Midbrain (tissue), 1 donor: ENCODE measurements at places on chromosomes 5 and 9.

DNA sequence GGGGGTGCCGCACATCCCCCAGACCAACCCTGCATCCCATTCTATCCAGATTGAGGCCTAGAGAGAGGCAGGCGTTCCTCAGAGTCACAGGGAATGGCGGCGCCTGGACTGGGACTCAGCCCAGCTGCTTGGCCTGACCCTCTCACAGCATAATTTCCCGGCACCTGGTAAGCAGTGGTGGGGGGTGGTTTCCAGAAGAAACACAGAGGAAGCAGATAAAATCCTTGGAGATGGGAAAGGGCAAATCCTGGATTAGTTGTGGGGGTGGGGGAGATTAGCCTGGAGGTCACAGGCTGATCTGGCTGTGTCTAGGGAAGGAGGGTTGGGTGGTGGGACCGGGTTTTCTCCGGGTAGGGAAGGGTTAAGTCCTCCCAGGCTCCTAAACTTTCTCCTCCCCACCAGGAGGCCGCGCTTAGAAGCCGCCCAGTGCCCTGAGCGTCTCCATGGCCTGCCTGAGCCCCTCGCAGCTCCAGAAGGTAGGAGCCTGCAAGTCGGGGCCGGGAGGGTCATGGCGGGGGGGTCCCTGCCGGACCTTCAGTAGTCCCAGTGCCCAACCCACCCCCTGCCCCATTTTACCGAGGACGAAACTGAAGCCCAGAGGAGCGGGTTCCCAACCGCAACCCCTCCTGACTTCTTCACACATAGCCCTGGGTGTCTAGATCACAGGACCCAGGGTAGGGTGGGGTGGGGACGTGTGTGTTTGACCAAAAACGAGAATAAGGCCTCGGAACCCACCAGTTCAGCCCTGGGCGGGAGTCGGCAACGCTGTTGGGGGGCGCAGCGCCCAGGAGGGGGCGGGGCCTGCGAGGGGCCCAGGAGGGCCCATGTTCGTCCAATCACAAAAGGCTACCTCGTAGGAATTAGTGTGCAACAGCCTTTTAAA, 1.3 kb downstream of the PHYHD1 start:
- no peak for DNase-seq

DNA sequence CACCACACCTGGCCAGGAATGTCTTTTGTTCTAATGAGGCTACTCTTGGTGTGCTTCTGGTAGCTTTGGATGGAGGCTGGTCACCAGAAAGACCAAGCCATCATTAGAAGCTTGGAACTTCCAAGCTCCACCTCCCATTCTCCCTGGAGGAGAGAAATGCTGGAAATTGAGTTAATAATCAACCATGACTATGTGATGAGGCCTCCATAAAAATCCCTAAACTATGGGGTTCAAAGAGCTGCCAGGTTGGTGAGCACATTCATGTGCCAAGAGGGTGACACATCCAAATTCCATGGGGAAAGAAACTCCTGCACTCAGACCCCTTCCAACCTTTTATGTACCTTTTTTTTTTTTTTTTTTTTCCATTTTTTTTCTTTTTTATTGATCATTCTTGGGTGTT, 105.5 kb upstream of the SPATA31C2 start:
- DNase-seq: no peak

DNA sequence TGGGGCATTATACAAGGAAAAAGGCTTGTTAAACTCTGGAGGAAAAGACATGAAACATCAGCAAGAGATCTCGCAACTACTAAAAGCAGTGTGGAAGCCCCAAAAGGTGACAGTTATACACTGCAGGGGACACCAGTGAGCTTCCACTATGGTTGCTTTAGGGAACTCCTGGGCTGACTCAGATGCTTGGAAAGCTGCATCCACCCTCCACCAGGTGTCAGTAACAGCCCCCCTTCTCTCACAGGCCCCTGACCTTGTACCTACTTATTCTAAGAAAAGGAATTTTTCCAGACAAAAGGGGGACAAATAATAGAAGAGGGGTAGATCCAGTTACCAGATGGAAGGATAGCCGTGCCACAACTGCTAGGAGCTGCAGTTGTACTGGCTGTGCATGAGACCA, 154.4 kb upstream of the COX7C start:
- DNase-seq: no peak

DNA sequence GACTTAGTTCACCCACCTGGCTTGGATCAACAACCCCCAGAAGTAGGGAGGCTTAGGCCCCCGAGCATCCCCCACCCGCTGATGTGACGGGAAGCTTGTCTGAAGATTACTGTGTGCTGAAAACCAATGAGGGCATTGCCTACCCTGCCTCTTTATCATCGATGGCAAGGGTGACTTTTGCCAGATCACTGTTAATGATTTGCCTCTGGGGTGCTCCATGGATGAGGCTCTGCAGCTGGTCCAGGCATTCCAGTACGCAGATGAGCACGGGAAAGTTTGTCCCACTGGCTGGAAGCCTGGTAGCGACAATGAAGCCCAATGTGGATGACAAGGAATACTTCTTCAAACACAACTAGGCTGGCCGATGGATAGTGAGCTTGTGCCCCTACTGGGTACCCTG, 22.0 kb downstream of the RUFY1 start:
- no peak for DNase-seq

GRCh38 chr9:73050887-73051550, 98.2 kb upstream of the ALDH1A1 start:
- no peak for DNase-seq

- DNase-seq: no peak
These were observed 176.7 kb downstream of the MED10 start for GRCh38 chr5:6201631-6202030.

GRCh38 chr9:76662476-76663281, 101.6 kb upstream of the PCA3 start:
- no peak for DNase-seq

DNA sequence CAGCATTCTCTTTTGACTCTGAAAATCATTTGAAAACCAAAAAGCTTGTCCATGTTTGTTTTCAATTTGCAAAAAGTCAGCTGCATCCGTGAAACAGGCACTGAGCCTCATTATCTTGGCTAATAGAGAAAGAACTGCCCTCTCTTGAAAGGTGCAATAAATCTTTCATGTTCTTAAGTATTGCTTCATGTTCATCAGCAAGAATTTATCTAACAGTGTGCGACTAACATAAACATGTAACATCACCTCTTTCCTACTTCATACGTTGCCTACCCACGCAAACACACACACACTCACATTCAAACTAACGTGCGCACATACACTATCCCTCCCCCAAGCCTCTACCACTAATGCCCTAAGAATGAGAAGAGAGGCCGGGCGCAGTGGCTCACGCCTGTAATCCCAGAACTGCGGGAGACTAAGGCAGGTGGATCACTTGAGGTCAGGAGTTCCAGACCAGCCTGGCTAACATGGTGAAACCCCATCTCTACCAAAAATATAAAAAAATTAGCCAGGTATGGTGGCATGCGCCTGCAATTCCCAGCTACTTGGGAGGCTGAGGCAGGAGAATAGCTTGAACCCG, 629.7 kb upstream of the ZNF608 start:
- no peak for DNase-seq

- no peak for DNase-seq
These were observed 20.1 kb upstream of the CXCL14 start for GRCh38 chr5:135598691-135599395.

- no peak for DNase-seq
These were observed 290.5 kb downstream of the ANXA1 start for GRCh38 chr9:73441890-73442818.

GRCh38 chr5:135738564-135738875, 95.9 kb upstream of the SLC25A48 start:
- DNase-seq: no peak

DNA sequence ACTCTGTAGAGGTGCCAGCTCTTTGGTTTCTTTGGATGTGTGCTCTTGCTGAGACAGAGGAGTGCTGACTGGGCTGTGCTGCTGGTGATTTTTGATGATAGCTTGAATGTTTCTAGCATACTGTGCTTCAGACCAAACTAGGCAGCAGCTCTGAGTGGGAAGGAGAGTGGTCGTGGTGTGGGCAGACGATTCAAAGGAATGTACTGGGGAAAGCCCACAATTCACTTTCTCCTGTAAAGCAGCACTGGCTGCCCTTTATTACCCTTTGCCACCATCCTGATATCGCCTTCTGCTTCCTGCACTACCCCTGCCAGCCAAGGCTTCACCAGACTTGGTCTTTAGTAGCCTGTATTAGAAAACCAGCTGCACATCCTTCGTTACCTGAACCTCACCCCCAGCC, 45.3 kb downstream of the PRRC2B start:
- DNase-seq: no peak

GRCh38 chr5:123515904-123516303, 3.9 kb downstream of the CSNK1G3 start:
- DNase-seq: no peak

DNA sequence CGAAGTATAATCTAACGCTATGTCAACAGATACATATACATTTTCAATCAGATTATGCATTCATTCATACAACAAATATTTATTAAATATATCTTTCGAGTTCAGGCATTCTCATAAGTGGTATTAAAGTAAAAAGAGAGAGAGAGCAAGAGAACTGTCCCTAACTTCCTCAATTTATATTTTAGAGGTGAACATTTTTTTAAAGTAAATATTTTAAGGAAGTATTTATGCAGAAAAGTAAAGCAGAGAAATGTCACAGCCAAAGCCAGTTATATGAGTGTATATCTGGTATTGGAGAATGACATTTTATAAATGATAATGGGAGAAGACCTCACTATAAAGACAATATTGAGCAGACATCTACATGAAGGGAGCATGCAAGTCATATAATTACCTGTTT, 667.3 kb upstream of the CDH9 start:
- DNase-seq: no peak

DNA sequence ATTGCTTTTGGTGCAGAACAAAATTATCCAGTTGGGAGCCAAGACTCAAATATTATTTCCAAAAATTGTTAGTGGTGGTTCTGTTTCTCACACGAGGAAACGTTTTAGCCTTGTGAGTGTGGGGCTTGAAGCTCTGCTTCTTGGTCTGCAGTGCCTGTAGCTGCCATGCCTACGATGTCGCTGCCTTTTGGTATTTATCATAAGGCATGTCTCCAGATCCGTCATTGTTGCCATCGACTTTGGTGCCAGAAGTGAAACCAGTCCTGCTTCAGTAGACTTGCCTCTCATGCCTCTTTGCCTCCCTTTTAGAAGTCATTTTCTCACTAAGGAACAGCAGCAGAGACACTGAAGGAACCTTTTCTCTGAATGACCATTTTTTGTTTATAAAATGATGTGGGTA, 29.7 kb upstream of the CATSPER3 start:
- DNase-seq: no peak

DNA sequence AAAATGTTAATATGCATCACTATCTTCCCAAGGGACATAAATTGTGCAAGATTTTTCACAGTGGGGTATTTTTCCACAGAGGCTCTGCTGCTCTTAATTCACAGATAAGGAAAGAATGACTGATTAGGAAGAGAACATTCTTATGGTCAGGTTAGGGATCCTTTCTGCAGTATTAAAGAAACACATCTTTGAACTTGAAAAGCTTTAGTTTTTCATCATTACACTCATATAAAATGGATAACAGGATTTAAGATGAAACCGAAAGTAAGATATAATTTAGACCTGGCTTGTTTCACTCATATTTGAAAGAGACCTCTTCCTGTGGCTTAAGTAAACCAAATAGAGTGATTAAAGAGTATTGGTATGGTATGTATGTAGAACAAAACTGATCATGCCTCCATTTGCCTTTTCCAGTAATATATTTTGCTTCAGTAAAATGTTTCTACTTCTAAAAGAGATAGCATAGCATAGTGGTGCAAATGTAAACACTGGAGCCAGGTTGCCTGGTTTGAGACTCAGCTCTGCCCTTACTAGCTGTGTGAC, 160.0 kb downstream of the PRR16 start:
- no peak for DNase-seq

GRCh38 chr5:177339107-177339638, 12.3 kb downstream of the LMAN2 start:
- no peak for DNase-seq

- no peak for DNase-seq
These were observed 9.6 kb downstream of the TRIP13 start for GRCh38 chr5:902129-902916.

DNA sequence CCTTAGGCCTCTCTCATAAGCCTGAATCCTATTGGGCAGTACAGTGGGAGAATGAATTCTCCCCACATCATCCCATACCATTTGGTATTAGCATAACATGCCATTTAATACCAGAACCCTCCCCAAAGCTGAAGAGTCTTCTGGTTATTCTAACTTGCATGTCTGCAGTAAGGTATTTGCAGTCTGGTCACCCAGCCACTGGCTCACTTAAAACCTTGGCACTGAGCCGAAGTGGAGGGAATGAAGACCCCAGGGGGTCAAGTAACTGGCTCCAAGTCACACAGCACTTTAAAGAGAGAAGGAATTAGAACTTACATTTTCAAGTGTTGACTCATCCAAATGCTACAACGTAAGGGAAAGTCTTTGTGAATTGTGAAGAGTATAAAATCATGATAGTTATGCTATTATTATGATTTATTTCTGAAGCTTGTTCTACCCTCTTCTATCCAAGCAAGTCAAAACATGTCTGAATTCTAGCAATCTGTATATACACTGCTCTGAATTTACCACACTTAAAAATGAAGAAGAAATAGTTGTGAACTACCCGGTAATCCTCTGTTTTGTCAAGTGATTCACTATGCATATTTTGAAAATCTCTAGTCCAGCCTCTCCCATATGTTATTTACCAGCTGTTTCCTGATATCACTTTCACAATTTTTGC, 28.5 kb downstream of the GLRA1 start:
- DNase-seq: no peak

DNA sequence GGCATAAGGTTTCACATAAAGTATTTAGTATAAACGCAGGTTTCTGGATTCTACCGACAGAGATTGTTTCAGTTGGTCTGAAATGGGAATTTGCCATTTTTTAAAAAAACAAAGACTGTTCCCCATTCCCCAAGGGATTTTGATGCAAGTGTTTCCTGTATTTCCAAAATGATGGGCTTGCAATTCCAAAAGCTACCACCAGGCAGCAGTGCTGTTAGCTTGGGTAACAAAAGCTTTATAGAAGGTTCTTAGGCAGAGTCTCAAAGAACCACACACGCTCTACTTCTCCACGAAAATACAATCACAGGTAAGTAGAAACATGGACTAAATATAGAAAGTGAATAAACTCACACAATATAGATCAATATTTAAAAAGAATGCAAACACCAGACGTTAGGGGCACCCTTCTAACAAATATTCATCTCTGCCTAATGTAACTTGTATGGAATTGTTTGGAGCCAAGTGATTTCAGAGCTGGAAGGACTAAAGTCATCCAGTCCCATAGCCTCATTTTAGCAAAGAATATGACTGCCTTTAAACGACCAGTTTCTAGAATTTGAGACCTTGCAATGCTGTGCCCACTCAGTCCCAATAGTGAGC, 154.3 kb downstream of the SPOCK1 start:
- DNase-seq: peak; percentile 73

DNA sequence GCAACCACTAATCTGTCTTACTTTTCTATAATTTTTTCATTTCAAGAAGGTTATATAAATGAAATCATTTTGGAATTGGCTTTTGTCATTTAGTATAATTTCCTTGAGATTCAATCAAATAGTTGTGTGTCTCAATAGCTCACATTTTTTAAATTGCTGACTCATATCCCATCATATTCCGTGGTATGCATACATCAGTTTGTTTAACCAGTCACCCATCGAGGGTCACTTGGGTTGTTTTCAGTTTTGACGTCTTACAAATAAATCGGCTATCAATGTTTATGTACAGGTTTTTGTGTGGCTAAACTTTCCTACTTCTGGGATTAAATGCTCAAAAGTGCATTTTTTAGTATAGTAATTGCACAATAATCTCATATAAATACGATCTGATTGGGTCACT, 185.5 kb downstream of the TAF11L14 start:
- DNase-seq: no peak

GRCh38 chr5:30765227-30765626, 428.3 kb upstream of the CDH6 start:
- DNase-seq: no peak

- no peak for DNase-seq
These were observed 19.9 kb upstream of the ANGPTL2 start for GRCh38 chr9:127142291-127142690.
